Left ventricle myocardium superior (tissue), 1 donor: ENCODE measurements at places on chromosomes 5 and 9. TPM values are rescaled to one million over a fixed set of nuclear protein-coding genes. Genes with fewer than 3 reads are reported as not detected.
A peak's percentile ranks its signal among the peaks of the same experiment; 100 is the strongest.

DNA sequence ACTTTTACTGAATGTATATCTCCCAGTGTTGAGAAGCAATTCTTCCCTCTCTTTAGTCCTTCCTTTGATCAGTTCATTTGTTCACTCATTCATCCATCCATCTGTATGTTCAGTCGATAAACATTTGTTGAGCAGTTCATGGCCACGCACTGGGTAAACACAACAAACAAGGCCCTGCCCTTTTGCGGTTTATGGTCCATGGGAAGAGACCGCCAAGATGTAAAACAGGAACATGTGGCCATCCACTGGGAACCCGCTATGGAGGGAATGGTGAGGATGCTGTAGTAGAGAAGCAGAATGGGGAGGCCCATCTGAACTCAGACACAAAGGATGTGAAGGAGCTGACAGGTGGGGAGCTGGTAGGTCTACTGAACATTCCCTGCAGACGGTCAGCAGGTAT is 102.7 kb upstream of the SPRY4 start:
- no peak for DNase-seq

DNA sequence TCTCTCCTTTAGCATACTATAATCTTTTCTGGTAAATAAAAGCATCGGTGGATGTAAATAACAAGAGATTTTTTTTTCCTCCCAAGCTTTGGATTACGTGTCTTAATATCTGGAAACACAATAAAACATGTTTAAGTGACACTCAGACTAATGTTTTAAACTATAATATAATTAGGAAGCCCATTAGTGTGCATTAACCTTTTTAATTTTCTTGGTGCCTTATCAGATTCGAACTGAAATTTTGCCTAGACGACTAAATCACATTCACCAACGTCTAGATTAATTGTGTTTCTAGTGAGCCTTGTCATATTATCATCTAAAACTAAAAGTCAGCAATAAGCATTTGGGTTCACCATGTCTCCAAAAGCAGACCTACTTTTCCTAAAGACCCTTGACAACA is 110.2 kb downstream of the CDH6 start:
- no peak for DNase-seq

GRCh38 chr5:135393229-135393628 is 5.8 kb downstream of the MACROH2A1 start:
- no peak for DNase-seq

DNA sequence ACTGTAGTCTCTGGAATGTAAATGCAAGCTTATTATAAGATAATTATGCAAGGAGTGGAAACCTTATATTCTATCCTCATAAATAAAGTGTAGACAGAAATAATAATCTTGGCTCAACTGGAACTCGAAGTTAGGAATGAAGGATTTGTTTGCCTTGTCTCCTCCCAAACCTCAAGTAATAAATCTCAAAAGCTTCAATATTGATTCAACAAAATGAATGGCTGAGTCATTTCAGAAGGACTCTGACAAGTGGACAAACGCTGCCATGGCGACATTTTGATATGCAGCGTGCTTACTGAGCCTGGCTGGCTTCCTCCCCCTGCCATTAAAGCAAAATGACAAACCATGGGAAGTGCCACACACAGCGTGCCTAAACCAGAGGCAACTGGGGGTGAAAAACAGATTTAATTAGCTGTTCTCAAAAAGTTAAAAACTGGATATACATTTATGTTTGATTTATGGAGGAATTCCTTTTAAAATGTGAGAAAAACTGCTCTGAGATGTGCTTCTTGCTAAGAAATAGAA is 10.5 kb upstream of the ADGRV1 start:
- no peak for DNase-seq

DNA sequence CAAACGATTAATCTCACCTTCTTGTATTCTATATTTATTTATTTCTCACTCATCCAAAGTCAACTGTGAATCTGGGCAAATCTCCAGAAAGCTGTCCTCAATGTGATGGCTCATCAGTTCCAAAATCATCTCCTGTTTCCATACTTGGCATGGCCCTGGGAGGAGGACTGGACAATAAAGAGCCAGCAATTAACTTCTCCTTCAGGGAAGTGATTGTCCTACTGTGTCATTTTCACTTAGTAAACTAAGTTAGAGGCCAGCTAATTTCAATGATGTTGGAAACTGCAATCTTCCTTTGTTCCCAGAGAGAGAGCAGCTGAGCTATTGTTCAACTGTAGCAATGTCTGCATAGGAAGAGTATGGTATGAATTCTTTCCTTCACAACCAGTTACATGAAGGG is 17.5 kb downstream of the CDH12 start:
- DNase-seq, result no peak

- no peak for DNase-seq
Measured at GRCh38 chr9:89177012-89177943, 1.3 kb downstream of the SHC3 start.

DNA sequence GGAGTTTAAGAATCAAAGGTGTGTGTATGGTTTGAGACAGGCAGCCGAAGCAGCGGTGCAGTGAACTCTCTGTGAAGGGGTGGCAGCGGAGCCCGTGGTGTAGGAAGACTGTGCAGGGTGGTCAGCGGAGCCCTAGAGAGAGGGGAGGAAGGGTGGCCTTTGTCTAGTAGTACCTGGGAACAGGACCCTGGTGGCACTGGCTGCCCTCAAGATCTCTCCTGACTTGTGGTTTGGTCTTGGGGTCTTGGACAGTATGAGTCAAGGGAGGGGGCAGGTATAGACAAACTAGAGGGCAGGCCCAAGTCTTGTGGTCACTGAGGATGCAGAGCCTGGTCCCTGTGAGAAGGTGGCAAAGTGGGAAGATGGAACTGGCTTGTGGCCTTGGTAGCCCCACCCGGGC is 7.1 kb upstream of the NKX2-5 start:
- DNase-seq, result no peak

GRCh38 chr5:1318659-1319251 is 23.9 kb upstream of the TERT start:
- DNase-seq, result no peak

DNA sequence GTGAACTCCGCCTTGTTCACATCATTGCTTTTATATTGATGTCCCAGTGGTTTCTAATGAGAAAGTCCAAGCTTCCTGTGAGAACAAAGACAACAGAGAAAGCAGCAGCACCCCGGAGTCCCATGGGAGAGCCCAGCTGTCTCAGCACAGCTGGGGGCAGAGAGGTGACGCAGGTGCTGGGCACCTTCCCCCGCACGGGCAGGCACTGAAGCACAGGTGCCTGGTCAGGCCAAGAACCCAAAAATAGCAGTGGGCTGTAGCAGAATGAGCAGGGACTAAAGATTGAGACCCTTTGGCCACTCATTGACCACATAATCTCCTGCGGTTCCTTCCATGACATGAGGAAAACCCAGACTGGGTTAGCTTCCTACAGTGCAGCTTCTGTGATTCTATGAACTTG is 18.8 kb downstream of the SRD5A1 start:
- no peak for DNase-seq

DNA sequence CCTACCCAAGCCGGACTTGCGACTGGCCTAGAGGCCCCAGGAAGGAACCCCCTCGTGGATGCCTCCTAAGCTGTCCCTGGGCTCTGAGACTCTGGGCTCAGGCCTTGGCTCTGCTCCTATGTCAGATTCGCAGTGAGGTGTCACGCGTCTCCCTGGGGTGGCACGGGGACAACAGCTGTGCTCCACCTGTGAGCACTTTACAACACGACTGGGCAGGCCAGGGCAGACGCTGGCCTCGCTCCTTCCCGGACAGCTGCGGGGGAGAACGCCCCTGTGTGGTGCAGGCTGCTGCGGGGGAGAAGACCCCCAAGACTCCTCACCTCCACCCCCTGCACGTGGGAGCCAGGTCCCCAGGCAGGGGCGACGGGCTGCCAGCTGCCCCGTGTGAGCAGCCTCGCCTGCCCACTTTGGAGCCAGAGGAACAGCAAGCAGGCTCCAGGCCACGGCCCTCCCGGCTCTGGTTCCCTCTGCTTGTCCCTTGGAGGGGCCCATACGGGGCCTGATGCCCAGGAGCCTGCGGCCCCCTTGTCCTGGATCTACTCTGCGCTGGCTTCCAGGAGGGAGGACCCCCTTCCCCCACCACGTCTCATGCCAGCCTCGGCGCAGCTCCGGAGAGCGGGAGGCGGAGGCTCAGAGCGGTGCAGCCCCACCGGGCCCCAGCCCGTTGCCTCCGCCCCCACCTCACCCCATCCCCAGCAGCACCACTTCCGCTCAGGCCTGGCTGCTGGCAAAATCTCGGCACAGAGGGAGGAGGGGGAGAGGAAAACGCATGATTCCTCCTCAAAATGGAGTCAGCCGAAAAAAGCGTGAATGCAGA is 36.0 kb downstream of the SARDH start:
- DNase-seq, result peak; percentile 46

- DNase-seq, result no peak
Measured at GRCh38 chr9:27791311-27791710, 218.0 kb upstream of the C9orf72 start.

GRCh38 chr5:2921651-2922050 is 170.2 kb upstream of the IRX2 start:
- DNase-seq, result no peak

GRCh38 chr9:113800276-113800675 is 75.8 kb upstream of the ZNF618 start:
- no peak for DNase-seq

DNA sequence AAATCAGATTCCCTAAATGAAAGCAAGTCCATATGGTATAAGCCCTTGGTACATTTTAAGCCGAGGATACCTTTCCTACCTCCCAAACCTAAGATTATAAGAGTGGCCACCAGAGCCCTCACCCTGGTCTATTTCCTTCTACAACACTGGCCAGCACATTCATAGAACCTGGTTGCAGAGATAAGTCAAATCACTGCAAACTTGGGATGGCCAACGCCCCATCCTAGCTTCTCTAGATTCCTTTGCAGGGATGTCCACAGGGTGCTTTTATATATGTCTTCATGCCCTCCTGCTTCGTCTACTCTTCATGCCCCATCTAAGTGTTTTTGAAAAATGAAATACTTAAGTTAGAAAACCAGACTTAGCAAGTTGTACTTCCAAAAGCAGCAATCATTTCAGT is 41.8 kb downstream of the SH3RF2 start:
- no peak for DNase-seq

DNA sequence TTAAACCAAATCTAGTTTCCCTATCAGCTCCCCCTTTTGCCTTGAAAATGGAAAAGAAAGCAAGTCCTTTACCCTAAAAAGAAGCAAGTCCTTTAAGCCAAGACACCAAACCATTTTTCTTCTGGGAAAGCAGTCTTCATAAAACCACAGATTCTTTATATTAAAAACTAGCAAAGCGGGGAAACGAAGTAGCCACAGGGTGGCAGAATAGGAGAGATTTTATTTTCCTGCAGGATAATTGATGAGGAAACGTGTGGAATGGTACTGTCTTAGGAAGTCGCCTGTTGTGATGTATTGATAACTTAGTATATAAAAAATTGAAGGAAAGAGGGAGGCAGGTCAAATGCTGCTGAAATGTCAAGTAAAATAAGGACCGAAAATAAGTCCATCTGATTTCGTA is 41.1 kb downstream of the ZNF883 start:
- no peak for DNase-seq

- no peak for DNase-seq
Measured at GRCh38 chr5:1975898-1976765, 93.4 kb upstream of the IRX4 start.

- no peak for DNase-seq
Measured at GRCh38 chr5:124439609-124440008, 306.8 kb downstream of the ZNF608 start.

The KCNV2 gene
- not detected for total RNA-seq

The ACSL6 gene
- total RNA-seq, result 4.4 TPM

The EIF4E1B gene
- not detected for total RNA-seq

The ACOT12 gene
- total RNA-seq, result not detected

The GABRA6 gene
- total RNA-seq, result not detected
